GM12891 (cell line): ENCODE measurements at places on chromosomes 11 and 22.
A peak's percentile ranks its signal among the peaks of the same experiment; 100 is the strongest.

GRCh38 chr11:67732045-67732787 is 57.8 kb upstream of the ALDH3B2 start:
- DNase-seq = peak; percentile 13

DNA sequence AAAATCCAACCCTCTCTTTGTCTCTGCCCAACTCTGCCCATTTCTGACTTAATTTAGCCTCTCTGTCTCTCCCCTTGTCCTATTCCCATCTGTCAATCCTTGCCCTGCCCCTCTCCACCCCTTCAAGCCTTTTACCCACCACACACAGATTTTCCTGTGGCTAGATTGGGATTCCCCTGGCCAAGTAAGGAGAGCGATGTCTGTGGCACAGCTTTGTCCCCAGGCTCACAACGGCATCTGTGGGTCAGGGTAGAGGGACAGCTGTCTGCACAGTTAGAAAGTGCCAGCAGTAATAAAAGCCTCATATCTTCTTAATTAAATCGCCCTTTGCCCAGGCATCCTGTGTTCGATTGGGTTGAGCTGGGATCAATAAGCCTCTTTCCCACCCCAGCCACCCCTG is 1.3 kb upstream of the KCNC1 start:
- DNase-seq = no peak

DNA sequence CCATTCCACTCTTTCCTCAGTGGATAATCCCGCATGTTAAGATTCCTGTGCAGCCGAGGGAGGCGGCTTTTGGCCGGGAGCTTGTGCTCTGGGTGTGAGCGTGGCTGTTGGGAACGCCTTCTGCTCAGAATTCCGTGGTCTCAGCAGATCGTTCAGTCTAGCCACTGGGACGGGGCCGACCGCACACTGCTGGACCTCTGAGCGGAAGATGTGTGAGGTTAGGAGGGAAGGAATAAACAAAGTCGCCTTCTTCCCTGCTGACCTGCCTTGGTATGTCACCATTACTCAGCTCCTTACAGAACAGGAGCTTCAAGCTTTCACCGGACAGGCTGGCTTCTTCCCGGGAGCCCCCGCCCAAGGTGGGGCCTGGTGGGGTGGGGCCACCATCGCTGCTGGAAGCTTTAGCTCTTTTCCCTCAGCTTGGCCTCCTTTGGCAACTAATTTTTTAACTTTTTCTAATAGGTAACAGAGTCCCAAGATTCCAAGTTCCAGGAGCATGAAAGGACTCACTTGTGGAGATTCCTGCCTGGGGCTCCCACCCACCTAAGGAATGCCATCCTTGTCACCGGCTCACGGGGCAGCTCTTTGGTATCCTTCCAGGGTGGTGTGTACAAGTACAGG is 22.5 kb upstream of the SEPTIN5 start:
- no peak for DNase-seq

DNA sequence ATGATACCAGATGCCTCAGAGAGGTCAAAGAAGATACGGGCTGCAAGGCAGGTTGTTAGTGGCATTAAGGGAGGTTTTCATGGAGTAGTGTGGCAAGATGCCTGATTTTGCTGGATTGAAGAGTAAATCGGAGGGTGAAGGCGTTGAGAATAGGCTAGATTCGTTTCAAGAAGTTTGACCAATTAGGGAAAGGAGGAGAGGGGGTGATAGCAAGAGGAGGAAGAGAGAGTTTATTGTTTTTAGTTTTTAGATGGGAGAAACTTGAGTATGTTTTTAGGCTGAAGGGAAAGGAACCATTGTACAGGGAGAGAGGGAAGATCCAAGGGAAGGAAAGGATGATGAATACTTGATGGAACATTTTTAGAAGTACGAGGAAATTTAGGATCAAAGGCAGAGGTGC is 16.5 kb downstream of the CSTPP1 start:
- no peak for DNase-seq

- DNase-seq = no peak
Measured at GRCh38 chr11:88297421-88297820, 40.1 kb downstream of the CTSC start.

GRCh38 chr22:28030473-28030872 is 111.4 kb upstream of the PITPNB start:
- DNase-seq = no peak

DNA sequence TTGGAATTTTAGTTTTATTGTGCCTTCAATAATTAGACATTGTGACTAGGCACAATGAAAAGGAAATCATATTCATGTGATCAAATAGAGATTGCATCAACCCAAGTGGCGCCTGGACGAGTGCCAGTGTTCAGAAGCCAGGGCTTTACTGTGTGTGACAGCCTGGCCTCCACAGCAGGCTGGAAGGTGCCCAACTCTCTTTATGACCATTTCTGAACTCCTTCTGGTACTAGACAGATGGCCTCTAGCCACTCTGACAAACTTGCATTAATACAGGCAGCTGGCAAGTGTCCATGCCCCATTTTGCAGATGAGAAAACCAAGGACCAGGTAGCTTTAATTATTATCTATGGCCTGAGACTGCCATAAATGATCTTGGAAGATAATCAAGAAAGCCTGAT is 8.3 kb upstream of the POU2AF1 start:
- DNase-seq = no peak

DNA sequence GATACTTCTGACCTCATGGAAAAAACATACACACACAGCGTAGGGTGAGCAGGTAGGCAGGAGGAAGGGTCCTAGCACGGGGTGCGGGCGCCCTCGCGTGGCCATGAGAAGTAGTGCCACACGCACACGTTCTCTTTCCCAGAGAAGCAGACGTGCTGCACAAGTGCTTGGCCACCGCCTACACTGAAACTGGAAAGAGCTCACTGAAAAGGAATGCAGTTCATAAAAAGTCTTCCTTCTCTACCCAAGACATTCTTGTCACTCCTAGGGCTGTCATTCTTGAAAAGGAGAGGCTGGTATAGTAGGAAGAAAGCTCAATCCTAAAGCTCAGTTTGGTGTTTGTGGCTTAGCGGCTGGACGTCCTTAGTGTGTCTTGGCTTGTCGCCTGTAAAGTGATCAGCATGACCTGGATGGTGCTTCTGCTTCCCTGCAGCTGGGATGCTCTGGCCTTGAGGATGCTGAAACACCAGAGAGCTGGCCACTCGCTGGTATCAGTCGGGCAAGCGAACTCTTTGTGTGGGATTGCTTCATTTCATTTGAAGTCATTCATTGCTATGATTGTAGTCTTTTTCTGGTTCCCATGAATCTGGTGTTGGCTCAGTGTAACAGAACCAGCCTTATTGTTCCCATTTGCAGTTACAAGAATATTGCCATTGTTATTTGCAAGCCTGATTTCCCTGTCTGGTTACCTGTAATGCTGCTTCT is 303.8 kb downstream of the NTM start:
- peak; percentile 62 for DNase-seq

GRCh38 chr22:34429314-34429713 is 509.0 kb upstream of the LARGE1 start:
- DNase-seq = no peak

- DNase-seq = no peak
Measured at GRCh38 chr22:46829941-46830715, 67.7 kb downstream of the TBC1D22A start.

DNA sequence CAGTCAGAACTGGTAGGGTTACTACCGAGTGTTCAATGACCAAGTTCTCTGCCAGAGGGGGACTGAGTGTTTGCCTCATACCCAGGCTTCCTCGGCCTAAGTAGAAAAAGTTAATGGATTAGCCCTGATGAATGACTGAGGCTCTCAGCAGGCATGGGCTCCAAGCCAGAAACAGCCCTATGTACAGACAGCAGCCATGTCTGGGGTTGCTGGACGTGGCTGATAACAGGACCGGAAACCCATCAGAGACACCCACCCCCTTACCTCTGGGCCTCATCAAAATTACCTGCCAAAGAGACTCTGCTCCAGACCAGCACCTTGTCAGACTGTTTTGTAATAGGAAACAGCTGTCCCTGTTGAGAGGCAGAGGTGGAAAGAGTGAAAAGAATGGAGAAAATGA is 351.4 kb downstream of the ETS1 start:
- DNase-seq = no peak

GRCh38 chr22:28151151-28151816 is 232.2 kb upstream of the PITPNB start:
- DNase-seq = no peak

- no peak for DNase-seq
Measured at GRCh38 chr22:22574361-22574760, 15.3 kb upstream of the PRAME start.

GRCh38 chr11:93193731-93194130 is 4.1 kb downstream of the SLC36A4 start:
- DNase-seq = no peak

GRCh38 chr22:38162881-38163843 is 18.5 kb downstream of the PLA2G6 start:
- DNase-seq = no peak

GRCh38 chr22:39690881-39691605 is 120.5 kb downstream of the CACNA1I start:
- no peak for DNase-seq

DNA sequence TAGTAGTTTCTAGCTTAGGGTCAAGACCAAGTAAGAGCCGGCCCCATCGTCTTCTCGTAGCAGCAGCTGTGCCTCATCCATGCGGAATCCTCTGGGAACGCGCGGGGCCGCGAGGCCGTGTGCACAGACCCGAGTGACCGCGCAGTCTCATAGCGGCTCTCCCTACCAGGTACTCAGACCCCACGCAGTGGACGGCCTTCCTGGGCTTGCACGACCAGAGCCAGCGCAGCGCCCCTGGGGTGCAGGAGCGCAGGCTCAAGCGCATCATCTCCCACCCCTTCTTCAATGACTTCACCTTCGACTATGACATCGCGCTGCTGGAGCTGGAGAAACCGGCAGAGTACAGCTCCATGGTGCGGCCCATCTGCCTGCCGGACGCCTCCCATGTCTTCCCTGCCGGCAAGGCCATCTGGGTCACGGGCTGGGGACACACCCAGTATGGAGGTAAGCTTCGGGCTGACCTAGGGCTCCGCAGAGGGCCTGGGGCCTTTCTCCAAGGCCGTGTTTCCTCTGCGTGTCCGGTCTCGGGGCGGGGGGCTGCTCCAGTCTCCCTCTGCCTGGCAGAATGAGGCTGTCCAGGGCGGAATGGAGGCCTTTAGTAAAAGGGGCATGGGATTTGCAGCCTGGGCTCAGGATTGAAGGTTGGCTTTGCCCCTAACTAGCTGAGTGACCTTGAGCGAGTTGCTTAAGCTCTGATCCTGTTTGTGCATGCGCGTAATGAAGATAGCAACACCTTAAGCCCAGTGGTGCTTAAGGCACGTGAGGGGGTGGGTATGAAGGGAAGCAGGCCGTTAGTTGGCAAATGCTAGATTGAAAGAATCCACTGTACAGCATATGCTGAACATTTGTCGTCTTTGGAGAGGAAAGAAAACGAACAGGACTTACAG is 48.9 kb downstream of the ST14 start:
- no peak for DNase-seq

DNA sequence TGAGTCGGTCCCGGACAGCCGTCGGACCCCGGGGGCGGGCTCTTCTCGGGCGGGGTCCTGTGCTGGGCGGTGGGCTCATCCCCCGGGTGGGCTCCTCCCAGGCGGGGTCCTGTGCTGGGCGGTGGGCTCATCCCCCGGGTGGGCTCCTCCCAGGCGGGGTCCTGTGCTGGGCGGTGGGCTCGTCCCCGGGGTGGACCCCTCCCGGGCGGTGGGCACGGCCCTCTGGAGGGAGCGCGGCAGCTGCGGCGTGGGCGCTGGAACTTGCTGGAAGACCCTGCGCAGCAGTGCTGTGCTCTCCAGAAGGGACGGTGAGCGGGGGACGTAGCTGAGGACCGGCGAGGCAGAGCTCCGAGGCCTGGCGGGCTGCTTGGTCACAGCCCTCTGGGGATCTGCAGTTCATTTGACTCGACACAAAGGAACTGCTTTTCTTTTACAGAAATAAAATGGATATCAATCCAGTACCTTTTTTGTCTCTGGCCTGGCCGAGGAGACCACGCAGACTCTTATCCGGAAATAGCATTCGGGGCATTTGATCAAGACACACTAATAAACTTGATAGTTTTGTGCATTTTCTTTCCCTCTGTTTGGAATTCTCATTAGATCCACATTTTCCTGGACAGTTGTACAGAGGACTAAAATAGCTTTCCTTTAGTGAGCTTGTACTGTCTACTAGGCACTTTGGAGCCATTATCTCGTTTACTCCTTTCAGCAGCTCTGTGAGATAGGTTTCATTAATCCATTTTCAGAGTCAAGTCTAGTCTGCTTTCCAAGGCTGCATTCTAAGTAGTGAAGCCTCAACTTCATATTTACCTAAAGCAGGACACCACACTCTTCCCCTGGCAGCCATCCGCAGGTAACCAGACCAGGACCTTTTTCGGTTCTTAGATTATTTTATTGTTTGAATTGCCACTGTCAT is 812 bp downstream of the JAM3 start:
- DNase-seq = no peak

DNA sequence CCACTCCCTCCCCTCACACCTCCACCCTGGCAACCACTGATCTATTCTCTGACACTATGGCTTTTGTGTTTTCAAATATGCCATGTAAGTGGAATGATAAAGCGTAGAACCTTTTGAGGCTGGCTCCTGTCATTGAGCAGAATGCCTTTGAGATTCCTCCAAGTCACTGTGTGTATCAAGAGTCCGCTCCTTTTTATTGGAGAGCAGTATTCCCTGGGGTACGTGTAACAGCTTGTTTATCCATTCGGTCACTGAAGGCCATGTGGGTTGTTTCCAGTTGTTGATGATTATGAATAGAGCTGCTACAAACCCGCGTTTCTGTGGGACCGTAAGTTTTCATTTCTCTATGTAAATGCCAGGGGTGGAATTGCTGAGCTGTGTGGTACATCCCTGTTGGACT is 10.3 kb downstream of the TP53I11 start:
- no peak for DNase-seq

GRCh38 chr11:84476581-84476980 is 1150.6 kb downstream of the DLG2 start:
- no peak for DNase-seq

- no peak for DNase-seq
Measured at GRCh38 chr22:44759430-44760310, 7.3 kb downstream of the ARHGAP8 start.

DNA sequence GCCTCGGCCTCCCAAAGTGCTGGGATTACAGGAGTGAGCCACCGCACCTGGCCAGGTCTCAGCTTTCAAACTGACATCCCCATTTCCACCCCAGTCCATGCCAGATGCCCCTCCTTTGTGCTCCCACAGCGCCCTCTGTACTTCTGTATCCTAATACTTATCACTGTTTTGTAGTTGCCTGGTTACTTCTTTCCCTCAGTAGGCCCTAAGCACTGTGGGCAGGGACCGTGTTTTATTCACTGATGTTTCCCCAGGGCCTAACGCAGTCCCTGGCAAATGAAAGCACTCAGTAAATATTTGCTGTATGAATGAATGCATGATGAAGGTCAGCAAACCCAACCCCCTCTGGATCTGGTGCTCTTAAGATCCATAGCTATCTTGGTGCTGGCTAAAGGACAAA is 2.2 kb upstream of the TRIM3 start:
- DNase-seq = no peak

- DNase-seq = no peak
Measured at GRCh38 chr11:16336204-16336603, 20.1 kb downstream of the SOX6 start.

DNA sequence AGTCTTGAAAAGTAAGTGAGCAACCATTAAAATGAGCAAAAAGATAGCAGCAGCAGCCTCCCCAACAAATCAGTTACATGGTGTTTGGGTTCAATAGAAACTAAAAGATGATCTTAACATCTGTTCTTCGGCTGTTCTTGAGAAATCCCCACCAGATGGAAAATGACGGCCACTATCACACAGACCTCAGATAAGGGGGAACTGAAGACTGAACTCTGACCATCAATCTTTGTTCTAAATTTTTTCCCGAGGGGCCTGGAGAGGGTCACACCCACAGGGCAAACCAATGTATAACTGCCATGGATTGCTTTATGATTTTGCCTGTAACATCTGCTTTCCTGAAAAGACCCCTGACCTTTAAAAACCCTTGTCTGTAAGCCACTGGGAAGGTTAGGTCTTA is 624.8 kb upstream of the KIRREL3 start:
- DNase-seq = no peak
